Lower lobe of right lung (tissue), 2 donors: ENCODE measurements at places on chromosomes 4 and X.
A peak's percentile ranks its signal among the peaks of the same experiment; 100 is the strongest.

DNA sequence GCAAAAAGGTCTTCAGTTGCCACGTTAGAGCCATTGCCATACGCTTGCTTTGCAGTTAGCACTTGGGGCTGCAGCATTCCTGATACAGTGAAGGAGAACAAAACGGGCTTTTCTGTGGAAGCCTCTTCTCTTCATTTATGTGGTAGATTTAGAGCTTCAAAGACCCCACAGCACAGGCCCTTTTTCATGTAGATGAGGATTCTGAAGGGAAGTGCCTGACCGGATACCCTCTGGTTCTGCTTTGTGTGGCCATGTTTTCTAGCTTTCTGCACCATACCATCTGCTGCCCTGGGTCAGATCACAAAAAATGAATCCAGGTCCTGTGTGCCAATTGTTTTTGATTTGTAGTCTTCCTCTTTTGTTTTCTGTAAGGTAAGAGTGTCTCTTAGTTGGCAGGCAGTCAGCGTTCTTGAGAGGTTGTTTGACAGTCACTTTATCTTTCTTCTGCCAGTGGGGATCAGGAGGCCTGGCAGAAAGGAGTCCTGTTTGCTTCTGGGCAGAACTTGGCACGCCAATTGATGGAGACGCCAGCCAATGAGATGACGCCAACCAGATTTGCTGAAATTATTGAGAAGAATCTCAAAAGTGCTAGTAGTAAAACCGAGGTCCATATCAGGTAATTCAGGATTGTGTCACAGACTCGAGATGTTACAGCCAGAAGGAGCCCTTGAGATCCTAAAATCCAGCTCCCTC lies 7.7 kb downstream of the LAP3 start:
- no peak for DNase-seq

DNA sequence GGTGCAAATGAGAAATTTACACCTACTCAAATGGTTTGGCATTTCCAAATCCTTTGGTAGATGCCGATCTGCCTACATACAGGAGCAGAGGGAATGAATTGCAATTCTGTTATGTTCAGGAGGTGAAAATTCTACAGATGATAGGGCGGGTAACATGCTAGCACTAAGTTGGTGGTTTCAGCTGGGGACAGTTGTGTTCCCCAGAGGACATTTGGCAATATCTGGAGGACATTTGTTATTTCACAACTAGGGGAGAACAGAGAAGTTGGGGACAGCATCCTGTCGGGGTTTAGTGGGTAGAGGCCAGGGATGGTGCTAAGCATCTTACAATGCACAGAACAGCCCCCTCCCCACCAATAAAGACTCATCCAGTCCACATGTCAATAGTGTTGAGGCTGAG lies 96.5 kb upstream of the PUDP start:
- DNase-seq: no peak

- DNase-seq: no peak
Observed at GRCh38 chrX:108795240-108795639, 58.9 kb upstream of the IRS4 start.

GRCh38 chr4:171279131-171279530 lies 534.1 kb upstream of the GALNTL6 start:
- no peak for DNase-seq

- no peak for DNase-seq
Observed at GRCh38 chrX:20463296-20464075, 196.8 kb upstream of the RPS6KA3 start.

GRCh38 chr4:110512901-110513300 lies 36.9 kb downstream of the ENPEP start:
- no peak for DNase-seq

GRCh38 chrX:9316096-9316495 lies 148.8 kb upstream of the TBL1X start:
- no peak for DNase-seq

- no peak for DNase-seq
Observed at GRCh38 chrX:81615979-81616378, 414.1 kb downstream of the SH3BGRL start.

DNA sequence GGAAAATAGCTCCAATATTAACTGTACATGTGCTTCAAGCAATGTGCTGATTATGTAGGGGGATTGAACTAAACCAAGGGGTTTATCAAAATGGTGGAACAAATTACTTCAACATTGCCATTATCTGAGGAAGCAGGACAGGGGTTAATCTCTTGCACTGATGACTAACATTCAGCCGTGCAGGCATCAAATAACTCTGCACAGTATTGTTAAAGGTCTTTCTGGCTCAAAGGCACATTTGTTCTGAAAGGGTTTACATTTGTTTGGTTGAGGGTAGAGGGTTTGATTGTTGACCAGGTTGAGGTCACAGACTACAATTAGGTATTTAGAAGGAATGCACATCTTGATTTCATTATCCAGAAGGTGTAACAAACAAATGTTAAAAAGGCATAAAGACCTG lies 32.2 kb upstream of the CCSER1 start:
- DNase-seq: no peak

GRCh38 chr4:150381609-150382008 lies 200.3 kb upstream of the MAB21L2 start:
- no peak for DNase-seq

GRCh38 chr4:3766036-3766784 lies at the start of gene ADRA2C:
ADRA2C (plus strand) TSS chr4:3766385; CDS start chr4:3766607, 222 bp downstream.
- DNase-seq: no peak

- DNase-seq: no peak
Observed at GRCh38 chrX:100931218-100931924, 2.7 kb upstream of the XKRX start.

- DNase-seq: no peak
Observed at GRCh38 chrX:2497961-2498780, 2.6 kb downstream of the DHRSX start.

DNA sequence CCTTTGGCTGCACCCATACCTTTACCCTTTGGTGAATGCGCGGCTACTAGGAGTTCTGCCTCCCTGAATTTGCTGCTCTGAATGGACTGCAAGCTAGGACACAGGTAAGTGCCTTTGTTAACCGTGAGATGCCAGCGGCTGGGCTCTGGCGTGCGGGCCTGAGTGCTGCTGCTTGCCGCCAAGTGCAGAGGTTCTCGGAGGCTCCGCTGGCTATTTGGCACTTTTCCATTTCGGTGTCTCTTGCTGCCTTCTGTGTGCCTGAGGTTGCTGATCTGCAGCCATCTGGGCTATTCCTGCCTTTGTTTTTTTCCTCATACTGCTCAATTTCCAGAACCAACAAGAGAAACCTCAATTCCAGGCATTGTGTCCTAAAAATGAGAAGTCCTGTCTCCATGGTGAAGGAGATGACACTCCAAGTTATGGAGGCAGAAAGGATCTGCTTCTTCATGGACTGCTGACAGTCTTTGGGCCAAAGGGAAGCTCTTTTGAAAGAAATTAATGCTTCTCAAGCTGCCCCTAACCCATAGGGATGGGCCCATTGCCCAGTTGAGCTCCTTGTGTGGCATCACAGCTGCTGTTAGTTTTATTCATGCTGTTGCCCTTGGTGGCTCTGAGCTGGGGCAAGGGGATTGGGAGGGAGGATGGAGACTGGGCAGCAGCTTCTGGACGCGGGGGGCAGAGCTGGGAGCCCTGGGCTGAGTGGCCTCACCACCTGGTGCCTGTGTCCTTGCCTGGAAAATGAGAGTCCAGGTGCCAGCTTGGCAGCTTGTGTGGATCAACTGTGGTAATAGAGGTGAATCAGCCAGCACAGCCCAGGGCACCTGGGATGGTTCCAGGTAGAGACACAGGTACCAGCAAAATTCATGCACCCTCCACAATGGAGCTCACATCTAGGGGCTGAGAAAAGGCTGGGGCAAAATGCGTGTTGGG lies 3.8 kb upstream of the TBC1D14 start:
- DNase-seq: no peak

- no peak for DNase-seq
Observed at GRCh38 chr4:61275241-61275640, 75.1 kb downstream of the ADGRL3 start.

DNA sequence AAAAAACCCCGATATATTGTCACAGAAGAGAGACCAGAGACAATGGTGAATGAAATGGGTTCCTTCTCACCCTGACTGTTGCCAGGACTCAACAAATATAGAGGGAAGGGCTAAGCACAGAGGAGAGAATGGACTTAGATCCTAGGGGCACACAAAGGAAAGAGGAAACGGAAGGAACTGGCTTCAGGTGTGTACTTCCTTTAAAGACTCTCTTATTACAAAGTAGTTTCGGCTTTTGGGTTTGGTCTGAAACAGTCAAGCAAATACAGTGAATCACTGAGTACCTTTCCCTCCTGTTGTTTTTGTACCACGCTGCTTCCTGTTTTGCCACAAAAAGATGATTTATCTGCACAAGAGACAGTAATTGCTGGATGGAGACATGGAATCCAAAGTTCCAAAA lies 46.1 kb upstream of the S100G start:
- DNase-seq: no peak

DNA sequence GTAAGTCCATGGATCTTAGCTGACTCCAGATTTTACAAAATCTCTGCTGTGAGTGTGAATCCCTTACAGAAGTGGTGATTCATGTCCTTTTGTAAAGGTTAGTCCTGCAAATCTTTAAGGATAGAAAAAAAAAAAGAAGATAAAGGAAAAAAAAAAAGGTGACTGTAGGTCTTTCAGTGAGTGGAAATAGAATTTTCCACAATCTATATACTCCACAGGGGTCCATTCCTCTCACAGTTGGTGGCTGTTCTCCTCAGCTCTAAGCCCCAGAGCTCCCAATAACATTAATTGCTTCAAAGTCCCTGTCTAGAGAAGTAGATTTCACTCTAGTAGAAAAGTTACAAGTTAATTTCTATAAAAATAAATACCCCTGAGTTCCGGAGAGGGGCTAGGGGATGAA lies 189.1 kb downstream of the NDST4 start:
- no peak for DNase-seq

- DNase-seq: no peak
Observed at GRCh38 chr4:54661169-54661568, 3.4 kb downstream of the KIT start.

GRCh38 chrX:49970674-49971073 lies 48.3 kb downstream of the CLCN5 start:
- no peak for DNase-seq

DNA sequence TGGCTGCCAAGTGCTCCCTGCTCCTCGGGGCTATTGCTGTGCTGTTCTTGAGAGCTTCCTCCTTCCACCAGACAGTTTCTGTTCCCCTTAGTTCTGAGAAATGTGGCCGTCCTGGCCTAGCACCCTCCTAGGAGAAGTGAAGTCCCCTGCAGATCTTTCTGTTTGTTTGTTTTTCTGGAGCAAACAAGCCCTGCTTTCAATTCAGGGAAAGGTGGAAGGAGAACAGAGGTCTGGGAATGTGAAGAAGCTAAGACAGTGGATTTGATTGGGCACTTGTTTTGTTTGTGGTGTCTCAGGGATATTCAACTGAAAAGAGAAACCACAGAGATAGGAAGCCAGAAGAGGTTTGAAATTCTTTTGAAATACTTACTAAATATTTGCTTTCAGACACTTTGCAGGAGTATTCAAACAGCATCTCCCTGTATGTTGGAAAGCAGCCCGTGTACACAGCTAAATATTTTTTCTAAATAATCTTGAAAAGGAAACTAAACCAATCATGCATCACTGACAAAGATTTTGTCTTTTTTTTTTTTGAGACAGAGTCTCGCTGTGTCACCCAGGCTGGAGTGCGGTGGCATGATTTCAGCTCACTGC lies 36.5 kb upstream of the PPM1K start:
- DNase-seq: peak; percentile 51

DNA sequence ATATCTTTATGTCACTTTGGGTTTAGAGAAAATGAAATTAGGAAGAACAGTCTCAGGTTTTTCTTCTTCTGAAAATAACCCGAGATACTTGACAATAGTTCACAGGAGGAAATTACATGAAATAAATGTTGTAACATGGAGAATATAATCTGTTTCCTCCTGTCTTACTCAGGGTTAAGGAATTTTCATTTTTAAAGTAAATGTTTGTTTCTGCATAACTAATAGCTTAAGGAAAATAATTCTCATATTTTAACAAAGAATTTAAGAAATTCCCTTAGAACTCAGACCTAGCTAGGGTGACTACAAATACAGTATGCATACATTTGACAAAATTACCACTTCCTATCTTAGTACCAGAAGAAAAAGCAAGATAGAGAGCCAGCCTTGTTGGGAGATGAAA lies 17.2 kb upstream of the SPRY1 start:
- no peak for DNase-seq

DNA sequence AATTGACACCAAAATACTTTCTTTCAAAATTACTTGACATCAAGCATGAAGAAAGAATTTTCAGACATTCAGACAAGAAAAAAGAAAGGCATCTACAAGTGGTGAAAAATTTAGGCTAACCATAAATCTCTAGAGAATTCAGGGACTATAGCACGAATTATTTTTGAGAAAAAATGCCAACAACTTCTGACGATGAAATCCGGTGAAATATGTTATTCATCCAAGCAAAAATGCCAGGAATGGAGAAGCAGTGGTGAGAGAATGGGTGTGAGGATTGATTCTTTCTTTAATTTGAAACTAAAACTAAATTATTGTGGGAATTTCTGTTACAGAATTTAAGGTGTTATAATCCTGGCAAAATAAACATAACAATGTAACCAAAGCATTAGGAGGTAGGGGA lies 69.4 kb upstream of the SORBS2 start:
- DNase-seq: no peak

GRCh38 chr4:89299153-89299791 lies 8.3 kb downstream of the GPRIN3 start:
- no peak for DNase-seq

- DNase-seq: peak; percentile 35
Observed at GRCh38 chr4:2786152-2786671, 6.7 kb upstream of the SH3BP2 start.

- DNase-seq: no peak
Observed at GRCh38 chr4:114036426-114036825, 57.0 kb upstream of the ARSJ start.

DNA sequence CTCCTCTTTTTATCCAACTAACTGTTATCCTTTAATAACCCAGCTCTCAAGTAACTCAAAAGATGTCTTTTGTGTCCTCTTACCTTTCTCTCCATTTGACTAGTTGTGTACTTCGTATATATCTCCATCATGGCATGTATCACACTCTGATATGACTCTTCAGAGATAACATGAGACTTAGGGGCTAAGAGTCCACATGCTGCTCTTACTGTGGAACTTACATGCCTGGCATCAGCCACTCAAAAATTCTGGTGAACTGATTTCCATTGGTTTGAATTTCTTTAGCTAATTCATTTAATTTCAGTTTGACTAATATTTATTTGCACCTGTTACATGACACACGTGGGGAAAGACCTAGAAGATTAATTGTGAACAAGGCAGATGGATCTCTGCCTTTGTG lies 317.3 kb downstream of the HS3ST1 start:
- DNase-seq: no peak

- DNase-seq: no peak
Observed at GRCh38 chr4:37990731-37991245, 30.6 kb downstream of the PTTG2 start.
